ENCODE measurements at places on chromosomes 4 and X.

GRCh38 chrX:55907968-55908607, 190.5 kb downstream of the RRAGB start:
- DNase-seq: peak; percentile 22

GRCh38 chrX:150036641-150037040, 98.3 kb upstream of the EOLA2 start:
- no peak for DNase-seq

DNA sequence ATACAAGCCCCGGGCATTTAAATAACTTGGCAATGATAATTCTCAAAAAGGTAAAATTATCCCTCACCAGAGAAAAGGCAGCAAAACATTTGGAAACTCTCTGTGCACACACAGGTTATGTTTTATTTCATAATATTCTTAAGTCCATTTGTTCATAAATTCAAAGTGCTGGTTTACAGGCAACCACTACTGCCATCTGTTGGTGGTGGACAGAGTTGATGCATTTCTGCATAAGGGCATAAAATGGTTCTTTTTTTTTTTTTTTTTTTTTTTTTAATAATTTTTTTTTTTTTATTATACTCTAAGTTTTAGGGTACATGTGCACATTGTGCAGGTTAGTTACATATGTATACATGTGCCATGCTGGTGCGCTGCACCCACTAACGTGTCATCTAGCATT, 31.5 kb upstream of the IL21 start:
- DNase-seq: peak; percentile 54

DNA sequence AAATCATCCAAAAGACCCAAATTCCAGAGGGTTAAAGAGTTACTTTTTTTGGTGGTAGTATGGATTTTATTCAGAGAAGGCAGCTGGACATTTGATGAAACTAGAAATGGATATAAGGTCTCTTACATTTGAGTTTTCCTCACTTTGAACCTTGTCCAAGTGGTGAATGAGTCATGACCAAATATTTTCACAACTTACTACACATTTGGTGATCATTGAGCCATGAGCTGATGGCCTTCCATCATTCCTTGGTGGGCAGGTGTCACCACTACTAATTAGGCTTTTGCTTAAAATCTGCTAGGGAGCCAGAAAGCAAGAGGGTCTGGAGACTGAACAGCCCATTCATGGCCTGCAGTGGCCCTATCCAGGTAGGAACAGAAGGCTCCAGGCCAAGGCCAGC, 620.2 kb upstream of the INTU start:
- no peak for DNase-seq

DNA sequence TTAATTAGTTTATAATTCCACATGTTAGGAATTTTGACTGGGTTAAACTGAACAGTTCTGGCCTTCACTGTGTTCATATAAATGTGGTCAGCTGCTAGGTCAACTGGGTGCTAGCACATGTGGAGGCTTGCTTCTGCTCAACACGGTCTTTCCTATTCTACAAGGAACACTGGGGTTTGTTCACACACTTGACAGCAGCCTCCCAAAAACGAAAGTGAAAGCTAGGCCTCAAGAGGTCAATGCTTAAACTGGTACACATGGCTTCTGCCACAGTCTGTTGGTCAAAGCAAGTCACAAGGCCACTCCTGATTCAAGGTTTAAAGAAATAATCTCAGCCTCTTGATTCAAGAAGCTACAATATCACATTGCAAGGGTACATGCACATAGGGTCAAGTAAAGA, 126.5 kb downstream of the QDPR start:
- peak; percentile 67 for DNase-seq

DNA sequence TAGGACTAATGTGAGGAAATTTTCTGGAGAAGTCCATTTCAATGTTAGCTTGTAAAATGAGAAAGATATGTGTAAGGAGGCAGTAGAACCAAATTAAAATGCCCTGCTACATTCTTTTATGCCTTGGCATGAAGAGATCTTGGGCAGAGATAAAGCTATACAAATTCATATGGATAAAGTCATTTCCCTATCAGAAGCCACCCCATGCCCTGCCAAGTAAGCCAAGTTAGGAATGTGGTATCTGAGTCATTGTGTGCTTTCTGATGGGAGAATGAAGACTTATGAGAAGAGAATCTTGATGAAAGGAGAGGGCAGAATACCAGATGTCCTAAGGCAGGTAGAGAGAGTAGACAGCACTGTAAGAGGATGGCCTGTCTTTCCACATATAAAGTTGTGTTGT, 83.7 kb downstream of the TEX13A start:
- no peak for DNase-seq

DNA sequence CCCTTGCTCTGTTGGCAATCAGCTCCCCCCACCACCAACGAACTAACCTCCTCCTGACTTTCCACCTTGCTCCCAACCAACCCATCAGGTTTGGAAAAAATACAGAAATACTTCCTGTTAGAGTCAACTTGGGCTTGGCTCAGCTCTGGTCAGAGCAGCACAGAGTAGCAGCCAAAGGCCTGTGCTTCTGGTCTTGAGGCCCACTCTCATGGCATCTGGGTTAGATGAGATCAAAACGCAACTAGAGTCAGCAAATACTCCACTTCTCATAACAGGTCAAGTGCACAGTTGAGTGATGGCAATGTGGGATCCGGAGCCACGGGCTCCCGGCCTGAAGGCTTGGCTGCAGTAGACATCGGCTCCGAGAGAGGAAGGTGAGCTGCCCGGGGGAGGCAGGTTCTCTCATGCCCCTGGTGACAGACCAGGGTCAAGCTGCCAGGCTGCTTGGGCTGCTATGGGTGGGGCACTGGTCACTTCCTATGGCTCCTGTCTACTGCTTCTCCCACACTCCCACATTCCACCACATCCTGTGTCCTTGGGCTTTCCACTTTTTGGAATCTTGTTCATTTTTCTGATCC, 34.8 kb downstream of the ZNF185 start:
- DNase-seq: no peak

- peak; percentile 77 for DNase-seq
Observed at GRCh38 chrX:153573984-153574383, 25.0 kb downstream of the CCNQ start.

DNA sequence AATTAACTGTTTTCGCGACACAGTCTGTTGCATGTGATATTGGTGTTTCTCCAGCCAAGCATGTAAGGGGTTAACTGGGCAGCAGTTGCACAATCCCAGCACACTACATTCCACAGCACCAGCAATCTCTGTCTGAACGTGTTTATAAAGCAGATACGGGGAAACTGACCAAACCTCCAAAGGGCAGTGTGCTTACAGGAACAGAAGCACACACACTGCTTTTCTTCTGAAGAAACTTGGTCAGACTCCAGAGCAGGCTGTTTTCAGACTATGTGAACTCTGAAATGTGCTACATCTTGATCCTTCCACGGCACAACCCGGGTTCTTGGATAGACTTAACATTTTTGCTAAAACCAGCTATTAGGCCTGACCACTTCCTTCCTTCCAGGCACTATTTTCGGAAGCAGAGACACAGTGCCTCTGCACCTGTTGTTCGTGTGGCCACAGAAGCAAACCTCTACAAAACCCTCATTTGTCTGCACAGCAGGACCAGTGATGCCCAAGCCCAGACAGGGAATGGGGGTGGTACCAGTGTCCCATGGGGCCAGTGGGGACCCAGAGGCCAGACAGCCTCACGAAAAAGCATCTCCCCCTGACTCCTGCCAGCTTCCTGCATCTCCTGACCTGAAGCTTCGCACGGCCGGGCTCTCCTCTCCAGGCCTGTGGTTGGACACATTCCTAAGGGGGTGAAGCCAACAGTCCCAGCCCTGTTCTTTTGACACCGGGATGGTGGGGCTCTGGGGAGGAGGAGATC, 90.1 kb downstream of the IRF2 start:
- DNase-seq: no peak

Data from osteoblast (primary cell).